ENCODE measurements at places on chromosomes 12 and 14.

GRCh38 chr12:69948851-69949250 is 123.8 kb downstream of the MYRFL start:
- DNase-seq = no peak

DNA sequence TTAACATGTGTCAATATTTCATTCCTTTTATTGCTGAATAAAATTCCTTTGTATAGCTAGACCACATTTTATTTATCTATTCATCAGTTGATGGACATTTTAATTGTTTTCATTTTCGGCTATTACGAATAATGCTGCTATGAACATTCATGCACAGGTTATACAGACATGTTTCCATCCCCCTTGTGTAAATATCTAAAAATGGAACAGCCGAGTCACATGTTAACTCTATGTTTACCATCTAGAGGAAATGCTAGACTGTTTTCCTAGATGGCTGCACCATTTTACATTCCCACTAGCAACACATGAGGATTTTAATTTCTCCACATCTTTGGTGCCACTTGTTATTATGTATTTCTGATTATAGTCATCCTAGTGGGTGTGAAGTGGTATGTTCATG is 49.2 kb downstream of the HECTD4 start:
- no peak for DNase-seq

DNA sequence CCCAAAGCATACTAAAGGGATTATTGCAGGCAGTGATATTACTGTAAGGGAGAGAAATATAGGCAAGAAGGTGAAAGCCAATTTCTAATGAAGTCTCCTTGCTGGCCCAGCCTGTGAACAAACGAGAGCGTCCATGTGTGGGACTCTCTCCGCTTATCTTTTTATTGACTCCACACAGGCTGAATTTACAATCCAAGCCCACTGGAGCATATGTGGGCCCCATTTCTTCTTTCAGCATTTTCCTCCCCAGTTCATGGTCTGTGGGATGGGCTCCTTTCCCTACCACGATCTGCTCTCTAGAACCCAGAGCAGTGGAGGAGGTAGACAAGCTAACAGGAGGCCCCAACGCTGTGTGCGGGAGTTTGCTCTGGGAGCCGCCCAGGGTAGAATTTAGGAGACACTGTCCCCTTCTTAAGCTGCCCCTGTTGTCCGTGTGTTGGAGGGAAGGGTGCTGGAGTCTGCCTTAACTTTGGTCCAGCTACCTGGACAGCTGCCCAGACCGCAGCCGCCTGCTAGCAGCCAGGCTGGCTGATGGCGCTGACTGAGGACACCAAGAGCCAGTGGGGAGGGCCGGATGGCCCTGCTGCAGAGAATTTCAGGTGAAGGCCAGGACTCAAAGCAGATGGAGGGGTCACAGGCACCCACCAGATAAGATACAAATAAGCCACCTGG is 3.2 kb upstream of the HOXC11 start:
- DNase-seq = no peak

DNA sequence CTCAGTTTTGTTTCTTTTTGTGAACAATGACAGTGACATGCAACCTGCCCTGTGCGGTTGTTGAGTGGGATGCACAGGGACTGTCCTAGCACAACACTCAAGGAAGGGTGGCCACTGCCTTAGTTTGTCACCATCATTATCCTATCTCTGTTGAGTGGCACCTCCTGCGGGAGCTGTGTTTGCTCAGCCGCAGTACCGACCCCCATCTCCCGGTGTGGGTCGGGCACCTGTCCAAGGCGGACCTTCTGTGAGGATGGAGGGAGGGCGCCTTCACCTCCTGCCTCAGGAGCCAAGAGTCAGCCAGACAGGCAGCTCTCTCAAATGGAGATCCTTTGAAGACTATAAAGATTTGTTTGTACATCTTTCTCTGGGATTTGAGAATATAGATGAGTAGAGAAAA is 142.1 kb downstream of the TSPAN9 start:
- DNase-seq = no peak

DNA sequence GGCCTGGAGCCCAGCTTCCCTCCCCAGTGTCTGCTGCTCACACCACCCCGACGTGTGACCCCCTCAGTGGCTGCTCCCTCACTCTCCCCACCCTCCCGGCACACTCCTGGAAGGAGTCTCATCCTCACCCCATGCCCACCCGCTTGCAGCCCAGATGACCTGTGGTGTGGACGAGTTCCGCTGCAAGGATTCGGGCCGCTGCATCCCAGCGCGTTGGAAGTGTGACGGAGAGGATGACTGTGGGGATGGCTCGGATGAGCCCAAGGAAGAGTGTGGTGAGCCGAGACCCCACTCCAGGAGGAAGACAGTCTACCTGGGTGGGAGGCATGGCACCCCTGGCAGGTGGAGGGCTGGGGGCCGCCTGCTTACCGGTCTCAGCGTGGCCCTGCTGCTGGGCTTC is 15.0 kb upstream of the NXPH4 start:
- no peak for DNase-seq

DNA sequence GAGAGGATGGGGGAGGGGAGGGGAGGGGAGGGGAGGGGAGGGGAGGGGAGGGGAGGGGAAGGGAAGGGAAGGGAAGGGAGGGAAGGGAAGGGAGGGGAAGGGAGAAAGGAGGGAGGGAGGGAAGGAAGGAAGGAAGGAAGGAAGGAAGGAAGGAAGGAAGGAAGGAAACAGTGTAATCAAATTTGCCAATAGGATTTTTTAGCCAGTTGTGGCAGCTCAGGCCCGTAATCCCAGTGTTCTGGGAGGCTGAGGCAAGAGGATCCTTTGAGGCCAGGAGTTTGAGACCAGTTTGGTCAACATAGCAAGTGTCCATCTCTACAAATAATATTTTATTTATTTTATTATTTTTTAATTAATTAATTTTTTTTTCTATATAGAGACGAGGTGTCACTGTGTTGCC is 19.4 kb downstream of the AICDA start:
- DNase-seq = no peak

DNA sequence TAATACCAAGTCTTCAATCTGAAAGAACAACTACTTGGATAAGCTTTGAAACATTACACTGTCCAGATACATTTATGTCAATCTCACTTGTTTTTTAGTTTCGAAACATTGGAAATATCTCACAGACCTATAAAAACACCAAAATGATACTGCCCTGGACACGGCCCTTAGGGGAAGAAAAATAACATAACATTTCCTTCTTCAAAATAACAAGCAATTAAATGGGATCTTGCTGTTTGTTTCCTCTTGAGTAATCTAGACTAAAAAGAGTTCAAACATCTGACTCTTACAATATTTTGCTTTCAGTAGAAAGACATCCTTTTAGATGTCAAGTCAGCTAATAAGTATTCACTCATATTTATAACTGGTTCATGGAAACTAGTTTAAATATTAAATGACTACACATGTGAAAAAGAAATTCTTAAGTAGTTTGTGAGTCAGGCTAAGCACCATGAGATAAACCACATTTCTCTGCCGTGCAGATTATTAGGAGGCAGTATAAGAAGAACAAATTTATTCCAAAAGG is 87.5 kb downstream of the EPS8 start:
- no peak for DNase-seq

GRCh38 chr12:126358806-126359205 is 1293.6 kb downstream of the AACS start:
- no peak for DNase-seq

DNA sequence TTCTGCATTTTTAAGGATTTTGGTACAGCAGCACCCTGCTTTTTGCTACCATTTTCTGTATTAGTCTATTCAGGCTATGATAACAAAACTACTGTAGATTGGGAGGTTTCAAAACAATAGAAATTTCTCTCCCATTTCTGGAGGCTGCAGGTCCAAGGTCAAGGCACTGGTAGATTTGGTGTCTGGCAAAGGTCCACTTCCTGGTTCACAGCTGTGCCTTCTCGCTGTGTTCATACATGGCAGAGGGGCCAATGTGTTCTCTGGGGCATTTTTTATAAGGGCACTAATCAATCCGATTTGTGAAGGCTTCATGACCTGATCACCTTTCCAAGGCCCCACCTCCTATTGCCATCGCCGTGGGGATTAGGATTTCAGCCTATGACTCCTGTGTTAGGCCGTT is 268.1 kb upstream of the RTL1 start:
- no peak for DNase-seq

- DNase-seq = no peak
Observed at GRCh38 chr12:97757481-97758193, 295.0 kb downstream of the RMST start.

DNA sequence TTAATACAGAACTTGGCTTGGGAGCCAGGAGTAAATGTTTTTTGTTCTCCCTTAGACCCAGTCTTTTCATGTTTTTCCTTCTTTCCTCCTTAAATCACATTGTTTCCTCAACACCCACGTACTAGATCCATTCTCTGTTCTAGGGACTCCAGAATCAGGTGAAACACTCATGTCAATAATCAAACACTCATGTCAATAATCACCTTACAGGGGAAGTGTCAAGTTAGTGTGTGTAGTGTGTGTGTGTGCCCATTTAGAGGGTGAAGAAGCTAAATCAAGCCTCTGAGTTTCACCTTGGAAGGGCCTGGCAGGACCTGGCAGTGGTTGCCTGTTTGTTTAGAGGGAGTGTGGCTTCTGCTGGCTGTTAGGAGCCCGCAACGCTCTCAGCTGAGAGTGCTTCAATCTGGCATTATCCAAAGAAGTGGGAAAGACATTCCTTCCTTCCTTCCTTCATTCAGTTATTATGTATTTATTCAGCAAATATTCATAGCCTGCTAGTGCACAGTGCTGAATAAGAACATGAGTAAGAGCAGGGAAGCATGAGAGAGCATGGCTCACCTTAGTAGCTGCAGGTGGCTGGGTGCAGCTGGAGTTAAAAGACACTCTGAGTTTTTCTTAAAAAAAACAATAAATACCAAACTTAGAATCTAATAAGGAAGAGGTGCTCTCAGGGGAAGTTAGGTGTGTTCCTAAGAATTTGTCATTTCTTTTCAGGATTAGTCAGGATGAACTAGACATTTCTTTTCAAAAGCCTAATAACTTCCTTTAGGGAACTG is 17.6 kb upstream of the EID3 start:
- DNase-seq = no peak

GRCh38 chr14:105247715-105248367 is 492 bp upstream of the BTBD6 start:
- DNase-seq = no peak

DNA sequence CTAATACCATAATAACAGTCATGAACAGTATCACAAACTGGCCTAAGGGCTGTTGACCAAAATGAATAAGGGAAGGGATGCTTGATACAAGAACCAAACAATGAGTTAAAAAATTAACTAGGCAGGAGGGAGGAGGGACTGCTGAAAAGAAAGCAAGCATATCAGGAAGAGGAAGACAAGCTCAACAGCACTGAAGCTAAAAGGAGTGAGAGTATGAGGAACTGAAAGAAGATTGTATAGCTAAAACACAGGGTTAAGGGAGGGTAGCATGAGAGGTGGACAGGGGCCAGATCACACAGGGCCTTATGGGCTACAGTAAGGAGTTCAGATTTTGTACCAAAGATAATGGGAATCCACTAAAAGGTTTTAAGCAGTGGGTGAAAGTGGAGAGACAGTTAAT is 34.1 kb downstream of the ITGA7 start:
- DNase-seq = no peak

DNA sequence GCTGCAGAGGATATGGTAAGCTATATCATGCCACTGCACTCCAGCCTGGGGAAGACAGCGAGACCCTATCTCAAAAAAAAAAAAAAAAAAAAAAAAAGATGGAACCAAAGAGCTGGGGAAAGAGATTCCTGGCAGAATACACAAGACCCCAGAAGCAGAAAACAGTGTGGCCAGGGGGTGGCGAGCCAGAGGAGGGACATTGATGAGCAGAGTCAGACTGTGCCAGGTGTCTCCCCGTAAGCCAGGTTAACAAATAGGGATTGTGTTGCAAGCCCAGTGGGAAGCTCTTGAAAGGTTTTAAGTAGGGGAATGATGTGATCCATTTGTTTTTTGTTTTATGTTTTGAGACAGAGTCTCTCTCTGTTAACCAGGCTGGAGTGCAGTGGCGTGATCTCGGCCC is 56.1 kb downstream of the FIGNL2 start:
- DNase-seq = no peak

DNA sequence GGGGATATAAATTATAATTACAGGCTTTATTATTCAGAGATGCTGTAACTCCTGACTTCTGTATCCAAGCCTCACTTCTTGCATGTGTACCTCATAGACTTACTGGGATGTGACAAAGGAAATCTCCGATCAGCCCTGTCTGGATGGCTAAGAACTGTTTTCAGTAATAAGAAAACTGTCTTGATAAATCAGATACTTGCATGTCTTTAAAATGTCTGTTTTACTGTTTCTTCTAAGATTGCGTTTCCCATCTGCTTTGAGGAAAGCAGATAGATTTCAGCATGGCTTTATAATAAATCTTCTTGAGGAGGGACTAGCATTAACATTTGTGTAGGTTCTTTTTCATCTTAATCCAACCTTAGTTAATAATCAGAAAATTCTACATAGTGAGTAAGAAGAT is 395.9 kb downstream of the EGLN3 start:
- DNase-seq = no peak

- no peak for DNase-seq
Observed at GRCh38 chr12:42483521-42483790, 106.1 kb downstream of the PRICKLE1 start.

DNA sequence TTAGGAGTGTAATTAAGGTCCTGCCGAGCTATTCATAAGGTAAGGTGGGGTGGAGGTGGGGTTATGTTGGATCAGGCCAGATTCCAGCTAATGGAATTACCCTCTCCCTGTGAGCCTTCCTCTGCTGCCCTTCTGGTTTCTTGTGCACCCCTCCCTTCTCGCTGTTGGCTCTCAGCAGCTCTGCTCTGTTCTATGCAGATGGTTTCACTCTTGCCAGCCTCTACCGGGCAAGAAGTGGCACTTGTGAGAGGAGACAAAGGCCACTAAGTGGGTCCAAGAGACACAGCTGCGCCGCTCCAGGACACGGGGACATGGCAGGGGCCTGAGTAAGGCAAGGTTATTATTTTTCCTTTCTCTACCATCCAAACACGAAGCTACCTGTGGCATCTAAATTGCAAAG is 334.4 kb downstream of the EMP1 start:
- DNase-seq = no peak

DNA sequence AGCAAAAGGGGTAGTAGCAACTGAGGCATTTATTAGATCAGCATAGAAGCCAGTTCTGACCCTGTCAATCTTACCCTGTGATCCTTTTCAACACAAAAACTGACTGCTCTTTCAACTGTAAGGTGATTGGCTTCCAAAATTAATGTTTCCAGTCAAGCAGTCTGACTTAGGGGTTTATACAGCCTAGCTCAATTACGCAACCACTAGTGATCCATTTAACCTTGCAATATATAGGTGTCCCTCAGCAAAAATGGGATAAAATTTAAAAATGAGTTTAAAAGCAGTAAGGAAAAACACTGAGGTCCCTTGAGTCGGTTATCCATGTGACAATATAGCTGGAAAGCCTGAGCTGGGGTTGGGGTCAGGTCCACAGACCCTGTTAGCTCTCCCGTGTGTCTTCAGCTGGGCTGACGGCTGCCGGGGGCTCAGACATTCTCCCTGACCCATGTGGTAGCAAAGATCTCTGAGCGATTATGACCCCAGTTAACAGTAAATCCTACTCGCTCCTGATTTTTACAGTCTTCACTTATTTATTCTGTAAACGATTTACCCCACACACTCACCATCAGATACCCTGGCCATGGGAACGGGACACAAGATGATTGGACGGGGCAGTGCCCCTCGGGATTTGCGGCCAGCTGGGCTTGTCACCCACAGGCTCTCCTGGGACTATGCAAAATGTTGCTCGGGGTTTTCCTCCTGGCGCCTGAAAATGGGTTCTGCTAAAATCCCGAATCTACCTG is 16.6 kb downstream of the ADGRD1 start:
- DNase-seq = no peak

GRCh38 chr14:91681118-91681517 is 50.8 kb downstream of the CATSPERB start:
- DNase-seq = no peak

Measured in H54 (cell line).